ENCODE measurements at places on chromosomes 7 and 10.

DNA sequence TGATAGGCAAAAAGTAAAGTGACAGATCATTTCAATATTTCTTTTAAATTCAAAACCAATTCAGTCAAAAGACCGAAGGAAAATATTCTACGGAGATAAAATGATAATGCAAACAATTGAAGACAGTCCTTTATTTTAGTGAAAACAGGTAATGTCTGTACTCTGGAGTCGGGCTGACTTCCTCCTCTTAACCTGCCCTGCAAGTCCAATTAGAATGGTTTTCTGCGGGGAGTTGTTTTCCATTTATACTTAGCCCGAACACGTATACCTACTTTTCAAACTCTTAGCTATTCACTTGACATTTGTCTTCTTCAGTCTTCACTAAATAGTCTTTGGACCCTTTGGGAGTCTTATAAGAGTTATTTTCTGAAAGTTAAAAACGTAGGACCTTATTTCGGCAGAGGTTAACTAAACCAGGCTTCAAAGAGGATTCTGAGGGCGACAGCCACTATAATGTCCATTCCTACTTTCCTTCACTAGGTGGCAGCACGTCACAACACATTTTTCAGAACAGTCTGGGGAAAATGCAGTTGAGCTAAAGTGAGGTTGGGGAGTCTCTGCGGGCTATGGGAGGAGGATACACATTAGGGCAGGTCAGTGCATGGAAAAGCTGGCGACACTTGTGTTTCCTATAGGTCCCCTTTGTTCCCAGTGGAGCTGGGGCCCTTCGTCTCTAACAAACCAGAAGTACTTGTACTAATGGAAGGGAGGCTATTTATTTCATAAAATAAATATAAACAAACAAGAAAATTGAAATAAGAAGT is 472.0 kb downstream of the KCNMA1 start:
- DNase-seq, result no peak

GRCh38 chr7:101519324-101520023 is 109.6 kb downstream of the MYL10 start:
- DNase-seq, result no peak

DNA sequence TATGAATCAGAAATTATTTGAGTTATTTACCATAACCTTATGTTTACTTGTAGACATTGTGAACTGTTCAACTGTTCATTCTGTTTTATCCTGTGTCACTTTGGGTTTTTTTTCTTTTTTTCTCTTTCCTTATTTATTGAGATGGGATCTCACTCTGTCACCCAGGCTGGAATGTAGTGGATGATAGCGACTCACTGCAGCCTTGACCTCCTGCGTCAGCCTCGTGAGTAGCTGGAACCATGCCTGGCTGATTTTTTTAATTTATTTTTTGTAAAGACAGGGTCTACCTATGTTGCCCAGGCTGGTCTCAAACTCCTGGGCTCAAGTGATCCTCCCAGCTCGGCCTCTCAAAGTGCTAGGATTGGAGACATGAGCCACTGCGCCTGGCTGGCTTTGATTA is 97.1 kb downstream of the CSTF2T start:
- no peak for DNase-seq

- no peak for DNase-seq
Observed at GRCh38 chr7:43155636-43156035, 43.2 kb downstream of the HECW1 start.

DNA sequence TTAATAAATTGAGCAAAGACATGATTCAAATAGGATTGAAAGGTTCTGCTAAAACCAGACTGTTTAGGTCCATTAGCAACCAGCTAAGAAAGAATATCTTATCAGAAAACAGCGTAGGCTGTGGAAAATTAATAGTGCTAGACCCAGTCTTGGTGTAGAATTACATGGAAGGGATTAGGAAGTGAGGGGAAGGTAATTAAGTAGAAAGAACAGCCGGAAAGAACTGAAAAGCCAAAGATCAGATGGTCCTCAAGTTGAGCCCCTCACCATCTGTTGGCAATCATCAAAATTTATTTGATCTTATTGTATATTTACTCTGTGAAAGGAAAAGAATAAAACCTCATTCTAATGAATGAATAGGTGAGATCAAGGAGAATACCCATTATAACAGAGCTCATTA is 50.1 kb downstream of the COL1A2 start:
- no peak for DNase-seq

DNA sequence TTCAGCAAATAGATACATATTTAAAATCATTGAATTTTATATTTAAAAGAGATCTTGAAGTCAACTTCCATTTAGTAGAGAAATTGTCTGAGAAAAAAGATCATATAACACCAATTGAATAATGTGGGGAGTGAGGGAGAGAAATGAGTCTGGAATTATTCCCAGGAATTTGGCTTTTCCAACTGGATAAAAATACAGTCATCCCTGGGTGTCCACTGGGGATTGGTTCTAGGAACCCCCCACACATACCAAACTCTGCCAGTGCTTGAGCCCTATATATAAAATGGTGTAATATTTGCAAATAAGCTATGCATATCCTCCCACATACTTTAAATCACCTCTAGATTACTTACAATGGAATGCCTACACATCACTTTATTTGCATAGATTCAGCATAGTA is 162.8 kb upstream of the SEMA3C start:
- no peak for DNase-seq

DNA sequence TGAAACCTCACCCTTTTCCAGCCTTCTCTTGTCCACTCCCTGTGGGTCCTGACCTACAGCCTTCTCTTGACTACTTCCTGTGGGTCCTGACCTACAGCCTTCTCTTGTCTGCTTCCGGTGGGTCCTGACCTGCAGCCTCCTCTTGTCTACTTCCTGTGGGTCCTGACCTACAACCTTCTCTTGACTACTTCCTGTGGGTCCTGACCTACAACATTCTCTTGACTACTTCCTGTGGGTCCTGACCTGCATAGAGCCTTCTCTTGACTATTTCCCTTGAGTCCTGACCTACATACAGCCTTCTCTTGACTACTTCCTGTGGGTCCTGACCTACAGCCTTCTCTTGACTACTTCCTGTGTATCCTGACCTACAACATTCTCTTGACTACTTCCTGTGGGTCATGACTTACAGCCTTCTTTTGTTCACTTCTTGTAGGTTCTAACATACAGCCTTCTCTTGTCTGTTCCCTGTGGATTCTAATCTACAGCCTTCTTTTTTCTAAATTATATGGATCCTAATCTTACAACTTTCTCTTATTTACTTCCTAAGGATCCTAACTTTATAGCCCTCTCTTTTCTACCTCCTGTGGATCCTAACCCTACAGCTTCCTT is 36.5 kb downstream of the C10orf71 start:
- no peak for DNase-seq

DNA sequence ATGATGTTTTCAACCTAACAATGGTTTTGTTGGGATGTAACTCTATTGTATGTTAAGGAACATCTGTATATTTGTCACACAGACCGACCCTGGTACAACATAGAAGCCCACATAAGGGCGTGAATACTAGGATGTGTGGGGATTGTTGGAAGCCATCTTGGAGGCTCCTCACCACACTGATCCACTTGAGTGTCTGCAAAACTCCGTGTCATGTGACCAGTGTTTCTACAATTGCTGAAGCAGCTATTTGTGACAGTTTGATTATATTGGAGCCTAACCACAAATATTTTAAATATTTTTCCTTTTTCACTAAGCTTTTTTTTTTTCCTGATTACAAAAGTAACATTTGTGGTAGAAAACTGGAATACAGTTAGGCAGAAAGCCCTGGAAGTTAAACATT is 27.9 kb downstream of the RALA start:
- no peak for DNase-seq

- DNase-seq, result no peak
Observed at GRCh38 chr7:24830440-24831050, 73.3 kb upstream of the GSDME start.

Data from hypothalamus (tissue), 51 donors.